Stimulated activated CD4-positive, alpha-beta T cell treated with anti-CD3 and anti-CD28 coated beads, Interleukin-12 subunit alpha, Interleukin-12 subunit beta, amount 100 ng/mL, for 48 hours (primary cell): ENCODE measurements at places on chromosomes 2 and 18.

GRCh38 chr2:174157053-174157452, 91.3 kb downstream of the OLA1 start:
- DNase-seq = no peak

DNA sequence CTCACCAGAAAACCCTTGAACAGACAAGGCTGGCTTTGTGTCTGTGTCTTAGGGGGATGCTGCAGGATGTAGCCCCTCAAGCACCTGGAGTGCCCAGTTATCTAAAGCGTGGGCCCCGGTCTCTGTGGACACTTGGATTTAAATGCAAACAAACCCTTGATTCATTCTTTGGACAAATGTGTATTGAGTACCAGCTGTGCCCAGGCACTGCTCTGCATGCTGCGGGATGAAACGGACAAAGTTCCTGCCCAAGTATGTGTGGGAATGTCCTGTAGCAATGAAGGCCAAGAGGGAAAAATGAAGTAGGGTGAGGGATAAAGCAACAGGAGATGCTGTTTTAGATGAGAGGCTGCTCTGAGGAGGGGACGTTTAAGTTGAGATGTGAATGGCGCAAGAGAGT, 53.9 kb downstream of the BOLA3 start:
- DNase-seq = no peak

DNA sequence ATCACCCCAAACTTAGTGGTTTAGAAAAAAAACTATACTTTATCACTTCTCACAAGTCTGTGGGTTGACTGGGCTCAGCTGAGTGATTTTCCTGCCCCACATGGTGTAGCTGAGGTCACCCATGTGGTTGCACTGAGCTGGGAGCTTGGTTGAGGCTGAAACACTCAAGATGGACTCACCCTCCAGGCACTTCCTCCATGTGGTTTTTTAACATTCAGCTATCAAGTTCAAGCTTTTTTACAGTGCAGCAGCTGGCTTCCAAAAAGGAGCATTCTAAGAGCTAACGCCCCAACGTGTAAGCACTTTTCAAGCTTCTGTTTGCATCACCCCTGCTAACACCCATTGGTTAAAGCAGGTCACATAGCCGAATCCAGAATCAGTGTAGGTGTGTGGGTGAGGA, 105.9 kb upstream of the CREB1 start:
- peak; percentile 33 for DNase-seq

DNA sequence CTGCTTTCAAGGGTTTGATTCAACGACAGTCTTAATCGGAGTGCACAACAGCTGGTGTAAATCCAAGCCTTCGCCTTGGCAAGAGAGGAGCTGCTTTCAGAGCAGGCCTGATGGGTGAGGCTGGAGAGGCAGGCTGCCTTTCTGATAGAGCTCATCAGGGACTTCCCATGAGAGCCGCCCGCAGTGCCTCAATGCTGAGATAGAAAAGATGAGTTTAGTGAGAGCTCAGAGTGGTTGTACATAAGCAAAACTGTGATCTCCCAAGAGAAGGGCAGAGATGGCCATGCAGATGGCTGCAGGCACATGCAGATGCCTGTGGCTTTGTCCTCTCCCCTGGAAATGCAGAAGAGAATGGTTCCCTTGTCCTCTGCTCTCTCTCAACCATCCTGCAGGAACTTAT, 122.1 kb downstream of the ARL4C start:
- DNase-seq = no peak

- no peak for DNase-seq
Observed at GRCh38 chr2:50449306-50449705, 582.6 kb downstream of the NRXN1 start.

GRCh38 chr18:78240627-78241252, 738.9 kb upstream of the SALL3 start:
- DNase-seq = no peak

DNA sequence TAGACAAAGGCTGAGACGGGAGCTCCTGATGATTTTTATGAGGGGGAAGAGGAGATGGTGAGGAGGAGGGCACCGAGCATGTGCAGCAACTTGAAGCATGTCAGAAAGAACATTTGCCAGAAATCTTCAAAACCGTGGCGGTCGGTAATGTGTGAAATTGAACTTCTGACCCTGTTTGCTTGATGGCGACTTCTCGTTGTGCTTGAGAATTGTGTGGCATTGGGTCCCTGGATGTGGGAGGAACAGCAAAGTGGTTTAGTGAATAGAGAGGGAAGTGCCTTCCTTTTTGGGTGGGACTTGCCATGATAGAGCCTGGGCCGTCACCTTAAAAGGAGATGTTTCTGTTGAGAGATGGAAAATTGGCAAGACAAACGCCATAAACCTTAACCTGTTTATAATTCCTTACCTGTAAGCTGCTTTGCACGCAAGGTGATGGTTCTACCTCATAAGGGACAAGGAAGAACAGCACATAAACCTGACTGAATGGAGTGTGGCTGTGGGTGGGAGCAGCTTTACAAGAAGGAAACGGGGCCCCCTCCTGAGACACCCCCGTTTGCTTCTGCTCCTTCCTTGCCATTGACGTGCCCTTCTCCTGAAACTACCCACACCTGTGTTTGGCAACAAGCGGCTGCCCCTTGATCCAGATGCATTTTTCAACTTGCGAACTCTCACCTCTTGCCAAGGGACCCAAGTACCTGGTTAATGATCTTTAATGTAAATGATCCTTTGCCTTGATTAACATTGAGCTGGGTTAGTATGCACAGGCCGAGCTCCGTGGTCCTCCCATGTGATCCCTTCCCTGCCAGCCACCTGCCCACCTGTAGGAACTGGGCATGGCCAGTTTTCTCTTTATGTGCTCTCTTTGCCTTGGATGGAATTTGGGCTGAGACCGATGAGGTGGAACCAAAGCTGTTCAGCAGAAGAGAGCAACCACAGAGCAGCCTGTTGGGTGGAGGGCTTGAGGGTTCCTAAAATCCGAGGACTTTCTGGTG, 153.2 kb downstream of the NEDD4L start:
- no peak for DNase-seq

- DNase-seq = no peak
Observed at GRCh38 chr2:175218551-175218950, 37.0 kb upstream of the ATP5MC3 start.

DNA sequence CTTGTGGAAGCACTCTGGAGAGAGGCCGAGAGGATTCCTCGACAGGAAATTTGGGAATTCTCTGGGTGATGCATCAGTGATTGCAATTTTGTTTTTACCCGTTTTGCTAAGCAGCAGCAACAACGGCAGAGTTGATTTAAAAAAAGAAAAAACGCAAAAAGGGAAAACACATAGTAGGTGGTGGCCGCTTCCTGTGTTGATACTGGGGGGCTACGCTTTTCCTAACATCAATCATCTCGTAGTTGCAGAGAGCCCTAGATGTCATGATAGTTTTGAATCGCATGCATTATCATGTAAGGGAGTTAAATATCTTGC, 271 bp upstream of the RBM43 start:
- no peak for DNase-seq
